ENCODE measurements at places on chromosomes 11 and 22.

DNA sequence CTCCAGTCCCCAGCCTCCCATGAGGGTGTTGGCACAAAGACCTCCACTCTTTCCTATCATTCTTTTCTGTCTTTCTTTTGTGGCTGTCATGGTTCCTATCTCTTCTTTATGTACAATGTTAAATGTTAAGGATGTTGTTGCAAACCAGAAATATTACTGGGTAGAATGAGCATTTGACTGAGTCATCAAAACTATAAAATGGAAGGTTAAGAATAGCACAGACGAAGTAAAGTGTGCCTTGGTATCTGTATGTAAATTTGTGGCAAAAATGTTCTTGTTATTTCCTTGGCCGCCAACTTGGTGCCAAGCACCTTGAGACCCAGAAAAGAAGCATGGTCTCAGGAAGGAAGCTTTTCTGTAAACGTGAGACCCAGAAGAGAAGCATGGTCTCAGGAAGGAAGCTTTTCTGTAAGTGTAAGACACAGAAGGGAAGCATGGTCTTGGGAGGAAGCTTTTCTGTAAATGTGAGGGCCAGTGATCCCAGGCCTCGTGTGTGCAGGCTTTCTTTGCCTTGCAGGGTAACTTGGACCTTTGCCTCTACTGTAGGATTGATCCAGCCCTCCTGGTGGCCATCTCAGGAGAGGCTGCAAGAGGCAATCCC, 6.7 kb upstream of the PKP3 start:
- no peak for DNase-seq

DNA sequence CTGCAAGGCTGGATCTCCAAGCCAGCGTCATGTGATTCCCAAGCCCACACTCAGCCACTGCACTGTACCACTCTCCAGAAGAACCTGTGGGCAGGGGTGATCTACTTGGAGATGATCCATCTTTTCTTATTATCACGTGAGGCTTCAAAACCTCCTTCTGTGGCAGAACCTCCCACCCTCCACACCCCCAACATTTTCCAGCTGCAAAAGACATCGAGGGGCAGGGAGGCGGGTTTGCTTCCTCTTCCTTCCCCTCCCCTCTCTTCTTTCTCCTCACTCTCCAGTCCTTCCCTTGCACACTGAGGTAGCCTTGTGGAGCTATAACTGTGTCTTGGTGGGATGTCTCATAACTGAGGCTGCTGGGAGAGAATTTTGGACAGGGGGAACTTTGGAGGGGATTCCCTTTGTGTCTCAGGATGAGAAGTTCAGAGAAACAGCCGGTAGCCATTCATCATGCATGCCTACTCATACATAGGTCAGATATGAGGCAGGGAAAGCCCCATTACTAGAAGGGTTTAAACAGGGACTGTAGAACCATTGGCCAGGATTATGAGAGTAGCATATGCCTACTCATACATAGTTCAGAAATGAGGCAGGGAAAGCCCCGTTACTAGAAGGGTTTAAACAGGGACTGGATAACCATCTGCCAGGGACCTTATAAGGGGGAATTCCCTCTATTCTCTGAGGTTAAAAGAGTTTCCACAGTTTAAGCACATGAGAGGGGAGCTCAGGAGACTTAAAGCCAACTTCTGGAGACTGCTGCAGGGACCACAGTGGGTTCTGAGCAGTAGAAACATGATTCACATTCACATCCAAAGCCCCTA, 420.7 kb upstream of the CADM1 start:
- DNase-seq, result no peak

DNA sequence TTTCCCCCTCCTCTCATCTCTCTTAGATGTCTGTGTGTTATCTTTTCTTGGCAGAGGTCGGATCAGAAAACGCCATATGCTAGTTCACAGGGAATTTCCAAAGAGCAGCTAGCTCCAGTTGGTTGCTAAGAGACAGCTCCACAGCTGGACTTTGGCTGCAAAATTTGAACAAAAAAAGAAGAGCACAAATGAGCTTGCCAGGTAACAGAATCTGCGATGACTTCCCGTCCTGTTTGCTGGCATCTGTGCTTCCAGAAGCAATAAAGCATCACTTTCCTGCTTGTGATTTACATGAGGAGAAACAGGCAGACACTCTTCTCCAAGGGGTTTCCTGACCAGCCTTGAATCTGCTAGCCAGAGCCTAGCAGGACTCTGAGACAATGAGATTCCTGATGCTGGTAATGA, 596.0 kb upstream of the B3GAT1 start:
- DNase-seq, result no peak

- no peak for DNase-seq
These were observed 13.7 kb upstream of the NXPE2 start for GRCh38 chr11:114664641-114665040.

GRCh38 chr11:75324740-75325139, 26.7 kb downstream of the ARRB1 start:
- no peak for DNase-seq

- DNase-seq, result no peak
These were observed 291.3 kb downstream of the TBC1D22A start for GRCh38 chr22:47053726-47054141.

- DNase-seq, result no peak
These were observed 786.8 kb downstream of the BRD1 start for GRCh38 chr22:49040754-49041467.
